H7 (cell line): ENCODE measurements at places on chromosomes 7 and 10. TPM values are rescaled to one million over a fixed set of nuclear protein-coding genes. Genes with fewer than 3 reads are reported as not detected.

GRCh38 chr7:125427676-125428075, 498.1 kb upstream of the POT1 start:
- DNase-seq = no peak

DNA sequence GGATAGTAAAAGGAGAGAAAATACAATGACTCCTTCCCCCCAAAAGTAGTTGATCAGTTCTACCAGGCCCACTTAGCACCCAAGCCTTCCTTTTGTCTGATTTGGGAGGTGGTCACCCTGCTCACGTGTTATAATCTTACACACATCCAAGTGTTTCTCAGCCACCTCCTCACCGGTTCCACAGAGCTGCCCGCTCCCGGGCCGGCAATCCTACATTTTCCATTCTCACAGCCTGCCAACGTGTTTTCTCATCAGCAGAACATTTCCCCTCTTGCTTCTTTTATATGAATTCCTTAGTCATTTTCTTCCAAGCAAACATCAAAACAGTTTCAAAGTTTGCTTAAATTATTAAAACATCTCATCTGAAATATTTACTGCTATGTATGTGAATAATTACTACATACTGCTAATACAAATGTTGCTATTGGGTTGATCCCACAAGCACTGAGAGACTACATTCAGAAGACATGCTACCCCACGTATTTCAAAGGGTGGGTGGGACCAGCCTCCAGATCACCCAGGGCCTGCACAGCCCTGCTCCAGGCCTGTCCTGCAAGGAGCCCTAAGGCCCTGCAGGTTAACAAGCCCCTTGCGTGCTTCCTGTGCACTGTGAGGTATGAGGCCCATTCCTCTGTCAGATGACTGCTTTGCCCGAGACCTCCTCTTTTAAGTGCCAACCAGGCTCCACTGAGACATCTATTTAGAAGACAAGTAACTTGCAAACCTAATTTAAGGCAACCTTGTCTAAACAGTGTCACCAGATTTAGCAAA, 75.3 kb downstream of the GRB10 start:
- DNase-seq = no peak

GRCh38 chr7:966291-967069, 8.9 kb downstream of the COX19 start:
- DNase-seq = no peak

DNA sequence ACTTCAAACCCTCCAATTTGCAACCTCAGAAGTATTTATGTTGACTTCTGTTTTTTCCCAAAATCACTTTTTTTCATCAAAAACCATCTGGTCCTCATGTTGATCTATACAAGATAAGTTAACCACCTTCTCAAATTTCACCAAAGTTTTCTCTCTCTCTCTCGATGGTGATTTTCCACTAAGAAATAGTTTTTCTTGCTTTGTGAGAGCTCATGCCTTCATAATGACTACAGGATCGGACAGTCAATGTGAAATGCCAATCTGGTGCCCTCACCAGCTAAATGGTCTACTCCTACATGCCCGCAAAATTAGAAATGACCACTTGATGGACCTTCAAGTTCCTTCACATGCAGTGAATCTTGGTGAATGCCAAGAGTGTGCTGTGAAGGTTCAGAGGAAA, 40.4 kb downstream of the CNNM1 start:
- DNase-seq = no peak

GRCh38 chr7:122013065-122013464, 131.0 kb downstream of the AASS start:
- no peak for DNase-seq

DNA sequence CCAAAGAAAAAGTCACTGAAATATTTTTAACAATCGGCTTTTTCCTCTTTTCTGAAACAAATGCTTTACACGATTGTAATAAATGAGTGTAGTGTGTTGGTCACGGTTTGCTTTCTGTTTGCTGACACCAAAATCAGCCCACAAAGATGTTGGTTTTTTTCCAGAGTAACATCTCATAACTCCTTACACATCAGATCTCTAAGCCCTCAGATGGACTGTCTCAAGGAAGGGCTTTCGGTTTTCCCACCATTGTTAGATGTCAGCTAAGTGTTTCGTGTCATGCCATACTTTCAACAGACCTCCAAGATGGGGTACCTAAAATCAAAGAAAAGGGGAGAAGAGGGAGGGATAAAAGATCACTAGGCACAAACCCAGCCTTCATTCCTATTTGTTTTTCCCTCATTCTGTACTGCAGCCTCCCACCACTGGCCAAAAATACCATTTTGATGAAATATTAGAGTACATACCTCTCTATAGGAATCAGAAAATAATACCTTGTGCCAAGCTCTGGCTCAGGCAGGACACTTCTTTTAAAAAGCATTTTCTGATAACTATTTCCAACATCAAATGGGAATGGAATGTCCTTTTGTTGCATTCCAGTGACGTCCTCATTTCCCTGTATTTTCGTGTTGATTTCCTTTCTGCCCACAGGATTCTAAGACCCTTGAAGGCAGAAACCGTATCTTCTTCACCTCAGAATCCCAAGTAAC, 159.1 kb downstream of the DGKI start:
- DNase-seq = no peak

SPDYE6 gene
- total RNA-seq = not detected in 2 replicates

TMEM139 gene
- 1.2 and 2.5 TPM in 2 replicates for total RNA-seq

HSPB1 gene
- 62.3 and 80.7 TPM in 2 replicates for total RNA-seq

ADAMTS14 gene
- total RNA-seq = 1.1 and 2.4 TPM in 2 replicates

SYT15 gene
- total RNA-seq = 0.04 TPM in 1 of 2 replicates, not detected in the other

CCDC186 gene
- total RNA-seq = 5.9 and 15.6 TPM in 2 replicates
